Activated CD4-positive, alpha-beta T cell treated with anti-CD3 and anti-CD28 coated beads, Interleukin-2, amount 50 U/mL, for 48 hours (primary cell): ENCODE measurements at places on chromosomes 6 and 20.

DNA sequence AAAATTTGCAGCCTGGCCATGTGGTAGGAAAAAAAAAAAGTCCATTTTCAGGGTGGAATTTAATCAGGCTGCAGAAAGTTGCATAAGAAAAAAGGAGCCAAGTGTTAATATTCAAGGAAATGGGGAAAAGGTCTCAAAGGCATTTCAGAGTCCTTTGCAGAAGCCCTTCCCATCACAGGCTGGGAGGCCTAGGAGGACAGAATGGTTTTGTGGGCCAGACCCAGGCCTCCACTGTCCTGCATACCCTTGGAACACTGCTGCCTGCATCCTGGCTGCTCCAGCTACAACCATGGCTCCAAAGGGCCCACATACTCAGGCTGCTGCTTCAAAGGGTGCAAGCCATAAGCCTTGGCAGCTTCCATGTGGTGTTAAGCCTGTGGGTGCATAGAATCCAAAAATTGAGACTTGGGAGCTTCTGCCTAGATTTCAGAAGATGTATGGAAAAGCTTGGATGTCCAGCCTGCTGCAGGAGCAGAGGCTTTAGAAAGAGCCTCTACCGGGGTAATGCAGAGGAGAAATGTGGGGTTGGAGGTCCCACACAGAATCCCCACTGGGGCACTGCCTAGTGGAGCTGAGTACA is 239.0 kb upstream of the STXBP5 start:
- peak; percentile 3 for DNase-seq

- DNase-seq, result no peak
Measured at GRCh38 chr6:14848019-14848418, 397.9 kb upstream of the JARID2 start.

- DNase-seq, result no peak
Measured at GRCh38 chr6:10361428-10361827, 53.4 kb downstream of the TFAP2A start.

GRCh38 chr6:56843476-56844349 is 111.2 kb upstream of the BEND6 start:
- peak; percentile 61 for DNase-seq

DNA sequence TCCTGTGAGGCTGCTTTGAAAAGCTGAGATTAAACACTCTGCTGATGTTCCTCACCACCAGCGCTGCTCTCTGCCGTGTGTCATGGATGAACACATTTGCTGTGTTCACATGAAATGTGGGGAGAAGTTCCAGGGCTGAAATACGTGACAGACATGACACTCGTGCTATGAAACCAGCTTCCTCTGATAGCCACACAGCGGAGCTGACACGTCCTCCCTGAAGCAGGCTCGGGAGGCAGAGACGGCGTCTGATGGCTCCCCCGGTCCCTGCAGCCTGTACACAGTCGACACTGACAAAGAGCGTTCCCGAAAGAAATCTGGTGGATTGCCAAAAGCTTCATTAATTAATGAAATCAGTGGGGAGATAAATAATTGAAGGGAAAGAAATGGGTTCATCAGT is 17.5 kb downstream of the AGPAT4 start:
- DNase-seq, result no peak

- no peak for DNase-seq
Measured at GRCh38 chr6:48818052-48818412, 645.0 kb downstream of the MMUT start.

GRCh38 chr6:75268121-75268987 is 16.2 kb downstream of the TMEM30A start:
- peak; percentile 18 for DNase-seq

GRCh38 chr6:121932076-121932991 is 467.1 kb upstream of the HSF2 start:
- no peak for DNase-seq

DNA sequence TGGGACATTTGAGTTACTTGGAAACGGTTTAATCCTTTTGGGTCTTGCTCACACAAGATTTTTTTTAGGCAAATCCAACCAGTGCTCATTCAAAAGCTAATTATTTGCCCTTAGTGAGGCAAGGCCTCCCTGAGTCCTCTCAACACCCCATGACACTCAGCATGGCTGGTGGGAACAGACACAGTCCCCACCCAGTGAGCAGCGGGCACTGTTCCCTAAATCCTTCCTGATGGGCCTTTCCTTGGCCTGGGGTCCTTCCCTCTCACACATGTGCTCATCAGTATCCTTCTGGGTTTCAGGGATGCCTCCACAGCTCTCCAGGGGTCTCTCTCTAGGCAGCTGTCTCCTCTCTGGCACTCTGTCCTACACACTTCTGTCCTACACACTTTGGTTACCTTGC is 28.0 kb downstream of the PLAGL2 start:
- no peak for DNase-seq

- DNase-seq, result no peak
Measured at GRCh38 chr20:59039233-59039632, 3.4 kb downstream of the PRELID3B start.

- no peak for DNase-seq
Measured at GRCh38 chr6:111926731-111927302, 53.6 kb upstream of the FYN start.

DNA sequence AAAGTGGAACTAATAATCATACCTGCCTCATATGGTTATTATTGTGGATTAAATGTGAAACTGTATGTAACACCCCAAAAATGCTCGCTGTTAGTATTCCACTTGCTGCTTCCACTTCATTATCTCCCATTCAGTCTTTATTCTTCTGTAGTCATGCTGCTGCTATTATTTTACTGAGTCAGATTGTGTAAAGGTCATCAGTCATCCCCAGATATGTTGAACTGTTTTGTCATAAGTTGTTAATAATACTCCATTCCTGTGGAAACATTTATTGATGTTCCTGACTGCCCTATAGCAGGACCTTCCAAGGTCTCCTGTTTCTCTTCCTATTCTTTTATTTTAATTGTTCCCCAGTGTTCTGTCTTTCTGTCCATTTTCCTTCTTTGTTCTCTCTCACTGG is 1148.3 kb downstream of the EPHA7 start:
- no peak for DNase-seq

DNA sequence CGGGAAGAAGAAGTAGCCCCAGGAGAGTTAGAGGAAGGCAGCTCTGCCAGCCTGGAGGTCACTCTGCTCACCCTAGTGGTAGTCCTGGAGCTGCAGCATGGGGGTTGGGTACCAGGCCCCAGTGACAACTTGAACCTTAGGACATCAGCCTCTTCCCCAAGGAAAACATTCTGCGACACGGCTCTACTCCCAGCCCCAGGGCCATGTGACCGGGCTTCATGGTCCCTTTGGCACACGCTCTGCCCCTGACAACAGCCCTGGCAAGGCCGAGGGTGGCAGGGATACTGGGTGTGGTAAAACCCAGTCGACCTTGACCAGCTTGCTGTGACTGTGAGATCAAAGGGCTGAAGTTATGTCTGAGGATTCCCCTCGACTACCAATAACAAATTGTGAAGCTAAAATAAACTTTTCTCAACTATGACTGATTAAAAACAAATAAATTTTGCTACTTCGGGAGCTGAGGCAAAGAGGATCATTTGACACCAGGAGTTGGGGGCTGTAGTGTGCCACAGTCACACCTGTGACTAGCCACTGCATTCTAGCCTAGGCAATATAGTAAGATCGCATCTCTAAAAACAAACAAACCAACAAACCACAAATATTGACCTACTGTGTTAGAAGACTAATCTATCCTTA is 24.4 kb upstream of the ARID1B start:
- DNase-seq, result no peak

DNA sequence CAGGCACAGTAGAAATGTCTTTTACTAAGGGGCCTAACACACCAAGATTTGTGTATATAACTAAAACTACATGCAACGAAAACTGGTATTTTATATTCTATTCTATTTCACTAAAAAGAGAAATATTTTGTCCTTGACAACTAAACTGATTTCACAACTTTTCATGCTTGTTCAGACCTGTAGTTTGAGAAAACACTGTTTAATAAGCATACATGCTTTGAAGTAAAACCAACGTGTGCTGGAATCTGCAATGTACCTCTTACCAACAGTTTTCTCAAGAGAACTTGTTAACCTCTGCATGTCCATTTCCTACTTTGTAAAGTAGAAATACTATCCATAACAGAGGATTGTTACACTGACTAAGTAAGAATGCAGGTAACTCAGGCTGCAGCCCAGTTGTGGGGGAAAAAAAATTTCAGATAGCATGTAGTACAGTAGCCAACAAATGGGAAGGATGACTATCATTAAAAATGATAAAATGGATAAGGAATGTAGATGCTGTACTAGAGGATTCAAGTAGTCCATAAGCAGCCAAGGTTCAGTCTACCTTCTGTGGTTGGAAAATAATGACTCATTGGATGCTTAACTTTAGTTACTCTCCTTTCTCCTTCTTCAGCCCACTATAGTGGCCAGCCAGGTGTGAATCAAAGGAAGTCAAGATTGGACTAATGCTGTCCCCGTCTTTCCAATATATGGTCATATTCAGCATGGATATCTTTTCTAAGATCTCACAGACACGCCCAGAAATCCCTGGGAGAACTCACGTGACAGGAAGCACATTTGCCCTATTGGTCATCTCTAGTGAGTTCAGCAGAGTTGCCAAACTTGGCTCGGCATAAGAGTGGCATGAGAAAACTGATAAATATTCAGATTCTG is 65.2 kb downstream of the HFE start:
- no peak for DNase-seq

GRCh38 chr6:40779409-40779808 is 192.2 kb upstream of the LRFN2 start:
- no peak for DNase-seq

- no peak for DNase-seq
Measured at GRCh38 chr6:117075218-117075617, 190.1 kb upstream of the VGLL2 start.

- DNase-seq, result no peak
Measured at GRCh38 chr6:48678390-48678789, 567.4 kb upstream of the PTCHD4 start.

DNA sequence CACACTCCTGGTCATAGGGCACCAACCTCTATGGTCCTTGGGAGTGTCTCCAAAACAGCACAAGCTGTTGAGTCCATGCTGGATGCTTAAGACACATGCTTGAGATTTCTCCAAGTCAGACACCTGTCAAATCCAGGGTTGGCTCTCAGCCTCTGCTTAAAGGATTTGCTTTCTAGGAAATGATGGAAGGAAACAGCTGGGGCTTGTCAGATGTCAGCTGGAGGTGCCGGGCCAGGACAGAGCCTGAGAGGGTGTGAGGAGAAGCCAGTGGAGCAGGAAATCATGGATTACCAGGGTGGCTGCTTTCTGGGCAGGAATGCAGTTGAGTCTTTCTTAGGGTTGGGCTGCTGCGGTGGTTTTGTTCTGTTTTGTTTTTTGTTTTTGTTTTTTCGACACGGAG is 83.0 kb upstream of the FAM184A start:
- DNase-seq, result no peak

DNA sequence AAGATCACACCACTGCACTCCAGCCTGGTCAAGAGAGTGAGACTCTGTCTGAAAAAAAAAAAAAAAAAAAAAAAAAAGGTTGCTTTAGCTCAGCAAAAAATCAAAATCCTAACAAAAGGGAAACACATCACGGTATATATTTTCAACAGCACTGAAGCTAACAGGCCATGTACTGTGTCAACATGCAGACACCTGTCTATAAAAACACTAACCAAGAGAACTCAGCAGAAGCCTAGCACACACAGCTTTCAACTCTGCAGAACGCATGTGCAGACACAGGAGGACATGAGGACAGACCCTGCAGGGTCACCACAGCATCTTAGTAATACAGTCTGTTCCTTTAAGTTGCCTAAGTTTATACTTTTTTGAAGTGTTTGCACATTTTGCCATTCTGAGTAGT is 13.5 kb downstream of the NINL start:
- no peak for DNase-seq

GRCh38 chr6:107780226-107780625 is 43.9 kb downstream of the SCML4 start:
- no peak for DNase-seq

DNA sequence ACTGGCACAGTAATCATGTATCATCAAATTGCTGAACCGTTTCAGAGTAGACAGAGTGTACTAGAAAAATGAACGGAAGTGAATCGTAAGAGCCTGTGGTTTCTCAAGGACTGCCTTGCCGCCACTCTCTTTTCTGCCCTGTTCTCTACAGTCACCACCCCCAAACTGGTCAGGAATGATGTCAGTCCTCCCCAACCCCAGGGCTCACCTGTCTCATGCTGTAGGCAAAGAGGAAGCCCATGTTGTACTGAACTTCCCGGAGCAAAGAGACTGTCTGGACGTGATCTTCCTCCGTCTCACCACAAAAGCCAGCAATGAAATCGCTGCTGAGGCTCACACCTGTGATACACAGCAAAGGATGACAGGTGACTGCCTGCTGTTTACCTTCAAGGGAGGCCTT is 31.0 kb downstream of the CDK5RAP1 start:
- DNase-seq, result peak; percentile 27

DNA sequence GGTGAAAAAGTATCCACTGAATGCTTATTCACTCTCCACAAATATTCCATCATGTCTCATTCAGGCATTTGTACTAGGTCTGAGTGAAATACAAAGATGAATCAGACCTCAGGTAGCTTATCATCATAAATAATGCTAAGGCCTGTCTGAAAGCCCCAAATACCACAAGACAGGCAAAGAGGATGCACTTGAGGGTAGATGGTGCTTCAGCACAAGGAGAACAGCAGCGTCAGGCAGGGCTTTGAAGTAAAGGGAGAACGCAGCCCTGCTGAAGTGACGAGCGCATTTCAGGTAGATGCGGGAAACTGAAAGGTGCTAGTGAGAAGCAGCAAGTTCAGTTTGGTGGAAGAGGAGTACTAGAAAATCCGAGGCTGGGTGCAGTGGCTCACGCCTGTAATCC is 38.7 kb downstream of the MAP3K5 start:
- DNase-seq, result peak; percentile 49
